Type B pancreatic cell (in vitro differentiated cells): ENCODE measurements at places on chromosomes 4 and X. TPM values are rescaled to one million over a fixed set of nuclear protein-coding genes. Genes with fewer than 3 reads are reported as not detected.
A peak's percentile ranks its signal among the peaks of the same experiment; 100 is the strongest.

The PHOX2B gene
- total RNA-seq = 0.36 and 1.7 TPM in 2 replicates

The HCCS gene
- 28.0 and 39.7 TPM in 2 replicates for total RNA-seq

The PAGE1 gene
- total RNA-seq = not detected in 2 replicates

The GLOD5 gene
- total RNA-seq = not detected in 2 replicates

The TMPRSS11F gene
- 0.31 and 0.69 TPM in 2 replicates for total RNA-seq

The DMP1 gene
- 0.12 TPM in 1 of 2 replicates, not detected in the other for total RNA-seq

DNA sequence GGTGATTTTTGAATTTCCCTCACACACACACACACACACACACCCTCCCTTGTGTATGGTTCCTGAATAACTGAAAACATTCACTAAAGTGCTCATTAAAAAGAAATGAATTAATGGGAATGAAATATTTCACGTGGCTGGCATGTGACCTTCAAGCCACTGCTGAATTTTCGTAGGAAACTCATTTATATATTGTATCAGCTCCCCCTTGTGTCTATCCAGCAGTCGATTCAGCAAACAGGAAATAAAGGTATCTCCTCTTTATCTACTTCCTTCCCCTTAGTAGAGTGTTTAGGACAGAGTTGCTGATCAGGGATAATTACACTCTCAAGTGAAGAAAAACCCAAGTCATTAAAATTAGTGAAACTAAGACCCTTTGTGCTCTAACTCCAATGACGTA, 912.6 kb upstream of the LCORL start:
- no peaks in the 10 kb centered on the region for H3K27me3 ChIP-seq
- H3K36me3 ChIP-seq = no peaks in the 10 kb centered on the region
- H3K4me3 ChIP-seq = no peak overlapping the region
- peaks cover 38% of the 10 kb centered on the region for H3K4me1 ChIP-seq
- no peak for DNase-seq

DNA sequence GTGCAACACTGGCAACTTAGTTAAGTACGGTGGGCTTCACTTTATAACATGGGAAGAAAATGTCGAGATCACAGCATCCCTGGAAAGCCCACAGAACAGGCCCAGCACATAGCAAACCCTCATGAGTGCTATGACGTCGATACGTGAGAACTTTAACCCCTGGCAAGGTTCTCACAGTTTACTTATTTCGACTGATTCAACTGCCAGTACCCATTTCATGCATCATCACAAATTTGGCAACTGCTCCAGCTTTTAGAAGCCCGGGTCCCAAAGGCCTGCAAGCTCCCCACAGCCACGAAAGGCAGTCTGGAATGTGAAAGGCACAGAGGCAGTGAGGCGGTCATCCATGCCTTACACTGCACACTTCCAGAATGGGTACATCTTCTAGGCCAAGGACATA, 41.2 kb downstream of the RELL1 start:
- H3K36me3 ChIP-seq = peaks cover 21% of the 10 kb centered on the region
- no peak for DNase-seq
- peak overlapping the region; percentile 58 for H3K27ac ChIP-seq
- H3K4me1 ChIP-seq = peaks cover 35% of the 10 kb centered on the region
- no peak overlapping the region for H3K4me3 ChIP-seq

DNA sequence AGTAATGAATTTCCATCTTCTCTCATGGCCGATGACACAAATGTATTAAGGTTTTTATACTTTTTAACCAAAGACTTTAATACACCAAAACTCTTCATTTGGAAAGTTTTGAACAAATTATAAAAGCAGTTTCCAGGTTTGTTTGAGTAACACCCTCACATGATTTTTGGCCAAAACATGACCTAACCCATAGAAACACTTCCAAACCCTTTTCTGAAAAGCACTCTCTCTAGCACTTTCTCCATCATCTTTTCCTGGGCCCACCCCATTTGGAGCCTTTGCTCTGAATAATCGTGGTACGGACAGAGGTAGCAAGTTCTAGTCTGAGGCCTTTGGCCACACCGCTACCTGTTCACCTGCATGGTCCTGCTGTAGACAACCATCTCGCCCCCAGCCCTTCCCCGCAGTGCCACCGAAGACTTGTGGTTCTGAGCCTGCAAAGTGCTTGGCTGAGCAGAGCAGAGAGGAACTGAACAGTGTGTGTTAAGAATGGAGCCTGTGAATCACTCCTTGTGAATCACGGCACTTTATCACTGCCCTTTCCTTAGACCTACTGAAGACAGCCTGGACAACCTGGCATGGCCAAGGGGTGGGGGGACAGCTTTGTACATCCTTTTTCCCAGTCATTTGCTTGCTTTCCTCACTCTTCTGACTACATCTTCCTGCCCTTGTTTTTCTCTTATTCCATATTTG, 181.8 kb downstream of the PTTG2 start:
- no peaks in the 10 kb centered on the region for H3K27me3 ChIP-seq
- DNase-seq = no peak
- H3K4me1 ChIP-seq = peaks cover 14% of the 10 kb centered on the region
- H3K4me3 ChIP-seq = no peak overlapping the region
- peaks cover 29% of the 10 kb centered on the region for H3K36me3 ChIP-seq
- no peak overlapping the region for H3K27ac ChIP-seq

DNA sequence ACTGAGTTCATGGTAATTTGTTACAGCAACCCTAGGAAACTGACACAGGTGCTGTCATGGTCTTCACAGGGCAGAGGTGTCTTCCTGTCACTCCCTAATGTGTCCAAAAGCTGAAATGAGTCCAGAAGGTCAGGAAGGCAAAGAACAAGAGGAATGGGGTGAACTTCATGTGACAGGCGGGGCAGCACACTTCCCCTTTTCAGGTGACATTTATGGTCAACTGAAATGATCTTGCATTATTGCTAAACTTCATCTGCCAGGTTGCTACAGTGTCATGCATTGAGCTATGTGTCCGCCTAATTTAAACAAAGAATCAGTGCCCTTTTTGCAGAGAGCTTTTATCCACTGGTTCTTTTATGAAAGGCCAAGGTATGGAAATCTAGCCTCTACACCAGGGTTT, 15.9 kb upstream of the CCDC149 start:
- H3K36me3 ChIP-seq = no peaks in the 10 kb centered on the region
- no peaks in the 10 kb centered on the region for H3K4me1 ChIP-seq
- H3K27ac ChIP-seq = no peak overlapping the region
- H3K4me3 ChIP-seq = no peak overlapping the region

DNA sequence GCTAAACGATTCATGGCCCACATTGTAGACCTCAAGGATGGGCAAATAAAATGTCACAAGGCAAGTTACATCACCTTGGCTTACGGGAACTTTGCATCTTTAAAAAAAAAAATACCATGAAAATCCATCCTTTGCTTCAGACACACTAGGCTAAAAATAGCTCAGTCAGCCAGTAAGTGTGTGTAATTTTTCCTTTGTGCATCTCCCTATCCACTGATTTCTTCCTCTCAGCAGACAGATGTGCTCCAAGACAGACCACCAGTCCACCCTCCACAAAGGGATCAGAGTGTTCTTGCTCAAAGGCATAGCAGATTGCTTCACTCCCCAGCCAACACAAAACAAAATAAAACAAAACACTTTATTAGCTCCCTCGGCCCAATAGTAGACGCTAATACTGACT, 14.6 kb downstream of the LDB2 start:
- no peak overlapping the region for H3K4me3 ChIP-seq
- peaks cover 8% of the 10 kb centered on the region for H3K4me1 ChIP-seq
- peaks cover 13% of the 10 kb centered on the region for H3K36me3 ChIP-seq
- DNase-seq = no peak

DNA sequence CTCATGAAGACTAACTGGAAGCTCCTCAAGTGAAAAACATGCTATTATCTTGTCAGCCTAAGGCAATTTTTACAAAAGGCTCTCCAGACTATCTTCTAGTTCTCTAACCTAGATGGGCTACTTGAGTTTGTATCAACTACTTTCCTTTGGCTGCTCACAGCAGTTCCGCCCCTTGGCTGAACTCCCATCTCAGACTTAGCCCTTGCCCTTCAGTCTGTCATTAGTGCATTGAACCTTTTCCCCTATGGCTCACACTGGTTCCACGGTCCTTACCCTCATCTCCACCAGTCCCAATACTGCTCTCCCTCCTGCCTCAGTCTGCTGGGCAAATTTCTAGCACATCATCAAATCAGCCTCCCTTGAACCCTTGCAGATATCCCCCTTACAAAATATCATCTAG, 362.3 kb downstream of the PPP1R2C start:
- no peaks in the 10 kb centered on the region for H3K27me3 ChIP-seq
- H3K36me3 ChIP-seq = no peaks in the 10 kb centered on the region
- H3K27ac ChIP-seq = no peak overlapping the region
- no peak for DNase-seq

DNA sequence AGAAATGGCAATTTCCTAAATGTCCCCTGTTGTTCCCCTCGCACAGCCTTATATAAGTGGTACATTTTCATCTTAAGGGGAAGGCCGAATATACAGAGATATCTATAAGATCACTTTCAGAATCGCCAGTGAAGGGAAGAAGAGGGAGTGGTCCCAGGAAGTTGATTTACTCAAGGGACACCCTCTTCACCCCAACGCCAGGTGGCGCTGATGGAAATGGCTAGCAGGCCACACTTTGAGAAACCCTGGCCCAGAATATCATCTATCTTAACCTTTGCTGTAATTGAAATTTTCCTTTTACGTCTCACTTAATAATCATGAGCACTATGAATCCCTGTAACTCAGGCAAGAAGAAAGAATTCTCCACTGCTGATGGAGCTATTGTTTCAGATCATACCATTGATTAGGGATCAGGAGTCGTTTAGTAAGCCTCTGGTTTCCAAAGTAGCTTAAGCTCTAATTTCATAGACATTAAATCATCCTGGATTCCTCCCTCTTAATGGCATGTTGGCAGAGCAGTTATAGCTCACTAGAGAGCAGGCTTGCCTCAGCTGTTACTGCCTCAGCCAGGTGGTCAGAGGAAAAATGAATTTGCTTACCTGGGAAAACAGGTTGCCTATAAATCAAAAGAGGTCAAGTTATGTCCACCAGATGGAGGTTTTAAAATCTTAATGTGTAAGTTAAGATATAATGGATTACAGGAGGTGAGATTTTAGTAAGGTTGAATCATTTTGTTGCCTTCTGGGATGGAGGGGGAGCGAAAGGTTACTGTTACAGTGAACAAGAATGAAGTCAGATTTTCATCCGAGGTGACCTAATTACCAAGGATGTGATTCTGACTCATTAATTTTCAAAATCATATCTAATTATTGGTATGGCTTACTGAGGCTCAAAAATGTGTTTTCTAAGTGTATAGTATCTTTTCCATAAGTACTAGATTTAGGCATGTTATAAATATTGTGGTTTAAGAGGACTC, 941.2 kb upstream of the TENM3 start:
- DNase-seq = no peak
- H3K27ac ChIP-seq = no peak overlapping the region
- H3K4me3 ChIP-seq = no peak overlapping the region
- no peaks in the 10 kb centered on the region for H3K4me1 ChIP-seq

DNA sequence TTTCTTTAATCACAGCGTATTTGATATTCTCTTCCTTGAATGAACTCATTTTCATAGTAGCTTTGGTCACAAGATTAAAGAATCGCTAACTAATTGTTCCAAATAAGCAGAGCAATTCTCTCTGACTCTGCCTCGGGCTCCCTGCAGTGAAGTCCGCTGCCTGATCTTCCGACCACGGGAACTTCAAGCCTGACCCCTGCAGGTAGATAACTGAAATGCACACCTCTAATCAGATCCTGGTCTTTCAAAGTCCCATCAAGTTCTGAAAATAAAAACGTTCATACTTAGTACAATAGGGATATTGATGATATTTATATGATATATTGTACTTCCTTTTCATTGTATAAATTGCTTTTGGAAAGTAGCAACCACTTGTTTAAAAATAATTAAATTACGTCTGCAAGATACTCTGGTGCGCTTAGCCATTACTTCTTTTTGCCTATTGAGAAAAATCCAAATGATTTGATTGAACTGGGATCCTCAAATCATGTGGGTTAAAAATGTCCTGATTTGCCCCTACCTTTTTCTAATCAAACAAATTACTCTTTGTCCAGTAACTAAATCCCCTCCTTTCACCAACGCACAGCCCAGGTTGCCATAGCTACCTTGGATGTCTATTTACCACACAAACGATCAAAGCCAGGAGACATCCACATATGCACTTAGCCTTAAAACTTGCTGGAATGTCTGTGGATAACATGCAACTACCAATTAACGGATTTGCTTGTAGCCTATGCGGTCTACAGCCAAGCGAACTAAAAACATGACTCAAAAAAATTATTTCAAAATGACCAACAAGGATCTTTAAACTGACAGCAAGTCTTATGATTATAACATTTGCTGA, 4.2 kb downstream of the MID1 start:
- H3K27me3 ChIP-seq = no peaks in the 10 kb centered on the region
- peak overlapping the region; percentile 86 for H3K4me3 ChIP-seq
- H3K4me1 ChIP-seq = peaks cover 31% of the 10 kb centered on the region

- H3K27me3 ChIP-seq = no peaks in the 10 kb centered on the region
- no peak for DNase-seq
- H3K27ac ChIP-seq = no peak overlapping the region
- H3K36me3 ChIP-seq = no peaks in the 10 kb centered on the region
- no peaks in the 10 kb centered on the region for H3K4me1 ChIP-seq
These were observed 64.4 kb downstream of the HAUS3 start for GRCh38 chr4:2177443-2178093.

GRCh38 chr4:86967073-86967472, 32.3 kb downstream of the AFF1 start:
- no peak for DNase-seq
- no peaks in the 10 kb centered on the region for H3K36me3 ChIP-seq
- H3K27me3 ChIP-seq = no peaks in the 10 kb centered on the region
- H3K4me1 ChIP-seq = peaks cover 27% of the 10 kb centered on the region
- H3K4me3 ChIP-seq = no peak overlapping the region

DNA sequence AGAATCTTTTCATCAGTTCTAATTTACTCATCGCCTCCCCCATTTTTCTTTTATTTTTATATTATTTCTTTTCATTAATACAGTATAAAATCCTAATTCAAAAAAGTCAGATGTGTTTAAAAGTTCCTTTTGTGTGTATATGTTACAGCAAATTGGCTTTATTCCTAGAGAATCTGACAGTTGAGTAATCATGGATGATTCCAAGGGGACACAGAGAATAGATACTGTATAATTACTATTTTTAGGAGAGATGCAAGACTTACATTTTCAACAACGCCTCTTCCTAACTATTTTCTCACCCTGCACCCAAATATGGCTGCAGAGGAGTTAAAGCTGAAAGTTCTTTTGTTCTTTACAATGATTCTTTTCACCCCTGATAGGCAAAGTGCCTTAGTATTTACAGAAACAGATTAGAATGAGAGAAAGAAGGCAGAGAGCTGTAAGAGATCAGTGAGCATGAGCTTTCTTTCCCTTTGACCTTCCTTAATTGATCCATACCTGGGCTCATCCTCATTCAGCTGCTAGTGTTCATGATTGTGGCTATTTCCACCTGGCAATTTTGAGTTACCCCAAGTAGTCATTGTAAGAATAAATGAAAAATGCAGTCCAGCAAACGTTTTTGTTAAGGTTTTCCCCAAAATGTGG, 210.8 kb downstream of the SLC4A4 start:
- peak overlapping the region; percentile 9 for H3K4me3 ChIP-seq
- H3K27ac ChIP-seq = peak overlapping the region; percentile 69
- DNase-seq = no peak

- no peaks in the 10 kb centered on the region for H3K36me3 ChIP-seq
- no peaks in the 10 kb centered on the region for H3K27me3 ChIP-seq
- DNase-seq = no peak
- H3K4me1 ChIP-seq = no peaks in the 10 kb centered on the region
These were observed 952.4 kb downstream of the TRAM1L1 start for GRCh38 chr4:116132946-116133345.
